ENCODE measurements at places on chromosomes 16 and 17.

GRCh38 chr17:56185491-56186221, 32.4 kb downstream of the ANKFN1 start:
- no peak for DNase-seq

DNA sequence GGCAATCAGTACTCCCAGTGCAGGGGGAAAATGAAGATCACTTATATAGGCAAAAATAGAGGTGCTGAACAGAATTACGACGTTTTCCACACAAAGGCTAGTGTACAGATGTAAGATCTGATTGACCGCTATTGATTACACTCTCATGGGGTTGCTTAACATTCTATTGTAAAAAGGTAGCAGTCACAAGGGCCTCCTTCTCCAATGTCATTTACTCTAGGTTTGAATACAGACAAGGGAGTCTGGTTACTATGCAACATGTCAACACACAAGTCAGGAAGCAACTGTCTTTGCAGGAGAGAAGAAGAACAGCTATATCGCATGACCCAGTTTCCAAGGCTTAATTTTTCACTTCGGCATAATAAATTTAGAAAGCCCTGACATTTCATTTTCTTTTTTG, 7.9 kb downstream of the KRT37 start:
- DNase-seq = no peak

DNA sequence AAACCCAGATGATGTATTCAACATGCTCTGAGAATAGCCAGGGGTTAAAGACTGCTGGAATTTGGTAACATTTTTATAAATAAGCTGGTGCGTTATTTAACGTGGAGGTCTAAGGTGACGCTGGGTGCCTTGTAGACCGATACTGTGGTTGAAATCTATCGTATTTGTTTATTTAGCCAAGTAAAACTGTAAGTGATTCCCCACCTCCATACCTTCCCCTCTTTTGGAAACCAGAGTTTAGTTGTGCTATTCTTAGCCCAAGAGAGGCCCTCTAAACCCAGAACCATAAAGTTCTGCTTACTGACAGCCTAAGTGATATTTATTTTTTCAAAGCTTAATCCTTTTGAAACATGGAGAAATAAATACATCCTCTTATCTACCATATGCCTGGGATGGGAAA, 744.5 kb downstream of the WWOX start:
- DNase-seq = no peak

GRCh38 chr16:4733747-4734062, 366 bp downstream of the ANKS3 start:
- DNase-seq = no peak

All from DMS79 (cell line).